ENCODE measurements at places on chromosomes 7 and 10.

- DNase-seq, result no peak
Observed at GRCh38 chr7:23335136-23335535, 36.0 kb downstream of the MALSU1 start.

DNA sequence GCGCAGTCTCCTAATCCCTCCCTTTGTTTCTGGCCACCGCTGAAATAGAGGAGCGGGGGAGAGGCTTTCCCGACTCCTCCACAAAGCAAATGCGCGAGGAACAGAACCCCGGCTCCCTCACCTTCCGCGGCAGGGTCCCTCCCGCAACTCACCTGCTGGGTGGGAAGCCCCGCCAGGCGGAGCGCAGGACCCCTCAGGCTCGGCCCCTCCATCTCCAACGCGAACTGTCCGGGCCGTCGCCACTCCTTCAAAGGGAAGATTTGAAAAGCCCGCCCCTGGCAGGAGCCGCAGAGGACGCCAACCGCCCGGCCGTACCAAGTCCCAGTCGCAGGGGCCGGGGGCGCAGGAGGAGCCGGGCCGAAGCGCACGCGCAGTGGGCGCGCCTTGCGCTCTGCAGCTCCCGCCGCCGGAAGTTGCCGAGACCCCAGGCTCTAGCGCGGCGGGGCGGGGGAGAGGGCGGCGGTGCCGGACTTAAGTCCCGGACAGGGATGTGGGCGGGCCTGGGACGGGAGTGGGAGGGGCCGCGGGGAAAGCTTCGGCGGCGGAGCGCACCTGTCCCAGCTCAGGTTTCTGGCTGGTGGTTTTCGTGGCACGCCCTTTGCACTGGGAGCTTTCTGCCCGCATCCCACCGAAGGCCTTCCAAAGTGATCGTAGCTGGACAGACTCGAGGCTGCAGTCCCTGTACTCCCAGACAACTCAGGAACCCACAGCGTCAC lies at the start of gene RTKN2:
Gene RTKN2, minus strand, starts transcription at position 446 of the 716 bp plus-strand sequence. Its CDS starts 234 bp downstream, at position 212.
- peak; percentile 61 for DNase-seq

DNA sequence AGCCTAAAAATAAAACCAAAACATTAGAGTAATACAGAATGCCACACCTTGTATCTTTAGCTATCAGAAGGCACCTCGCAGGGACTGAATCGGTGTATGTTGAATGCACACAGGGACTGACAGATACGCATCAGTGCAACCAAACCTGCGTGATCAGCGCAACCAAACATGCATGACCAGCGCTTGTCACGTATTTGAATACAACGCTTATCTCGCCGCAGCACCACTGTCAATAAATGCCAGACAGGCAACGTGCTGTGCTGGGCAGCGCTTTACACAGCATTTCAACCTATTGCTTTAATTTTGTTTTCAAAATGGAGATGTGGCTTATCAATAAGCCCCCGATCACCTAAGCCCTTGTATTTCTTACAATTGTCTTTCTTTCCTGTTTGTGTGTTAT lies 242.4 kb downstream of the SFMBT2 start:
- DNase-seq, result no peak

DNA sequence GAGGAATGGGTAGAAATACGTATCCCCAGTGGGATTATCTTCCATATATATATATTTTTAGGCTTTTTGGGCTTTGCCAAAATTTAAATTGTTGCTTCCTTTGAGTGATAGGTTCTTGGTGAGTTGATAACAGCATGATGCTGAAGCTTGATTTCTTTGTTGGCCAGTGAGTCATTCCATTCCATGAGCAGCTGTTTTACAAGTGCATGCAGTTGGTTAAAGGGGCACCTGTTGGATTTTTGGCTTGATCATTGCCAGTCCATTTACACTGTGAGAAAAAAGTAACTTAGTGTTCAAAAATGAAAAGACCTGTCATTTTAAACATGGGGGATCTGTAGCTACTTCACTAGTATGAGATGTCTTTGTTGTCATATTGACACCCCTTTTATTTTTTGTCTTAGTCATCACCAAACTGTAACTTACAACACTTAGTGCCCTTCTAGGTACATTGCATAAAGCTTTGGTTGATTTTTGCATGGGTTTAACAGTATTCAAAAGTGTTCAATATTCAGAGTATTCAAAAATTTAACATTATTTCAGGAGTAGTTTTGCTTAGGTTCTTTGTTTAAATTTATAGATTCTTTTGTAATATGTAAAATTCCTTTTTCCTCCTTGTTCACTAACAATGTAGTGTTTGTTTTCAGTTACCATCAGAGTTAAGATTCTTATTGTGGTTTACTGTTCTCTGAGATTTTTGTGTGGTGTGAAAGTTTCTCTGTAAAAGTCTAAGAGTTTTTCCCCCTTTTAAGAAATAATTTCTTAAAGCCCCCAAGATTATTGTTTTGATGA lies 8.8 kb downstream of the AKAP9 start:
- DNase-seq, result no peak

- no peak for DNase-seq
Observed at GRCh38 chr7:67875558-67875957, 878.9 kb downstream of the TYW1 start.

DNA sequence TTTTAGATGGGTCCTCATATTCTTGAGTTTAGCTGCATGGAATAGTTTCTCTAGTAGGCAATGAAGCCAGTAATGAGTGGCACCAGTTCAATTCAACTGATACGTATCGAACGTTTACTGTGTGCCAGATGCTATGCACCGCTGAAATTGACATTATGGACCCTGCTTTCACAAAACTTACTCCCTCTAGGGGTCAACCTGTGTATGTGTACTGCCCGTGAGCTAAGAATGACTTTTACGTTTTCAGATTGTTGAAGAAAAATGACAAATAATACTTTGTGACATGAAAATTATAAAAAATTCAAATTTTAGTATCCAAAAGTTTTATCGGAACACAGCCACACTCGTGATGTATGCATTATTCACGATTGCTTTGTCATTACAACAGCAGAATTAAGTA lies 95.5 kb downstream of the ZMYND11 start:
- no peak for DNase-seq

DNA sequence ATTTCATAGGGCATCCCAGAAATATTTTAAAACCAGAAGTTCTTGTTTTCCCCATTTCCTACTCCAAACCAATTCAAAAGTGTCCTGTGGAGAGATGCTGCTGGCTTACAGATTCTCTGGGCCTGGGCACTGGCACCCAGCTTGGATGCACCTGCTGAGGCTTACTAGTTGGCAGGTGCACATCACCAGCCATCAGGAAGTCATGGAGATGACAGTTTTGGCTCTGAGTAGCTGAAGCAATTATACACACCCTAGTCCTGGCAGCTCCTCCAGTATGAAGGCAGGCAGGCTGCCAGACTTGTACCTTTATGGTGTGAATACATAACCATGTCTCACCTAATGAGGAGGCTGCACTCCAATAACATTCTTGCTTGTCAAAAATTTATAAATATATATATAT lies 276.6 kb upstream of the GHITM start:
- DNase-seq, result no peak

- no peak for DNase-seq
Observed at GRCh38 chr10:104069613-104070012, 16.1 kb downstream of the COL17A1 start.

DNA sequence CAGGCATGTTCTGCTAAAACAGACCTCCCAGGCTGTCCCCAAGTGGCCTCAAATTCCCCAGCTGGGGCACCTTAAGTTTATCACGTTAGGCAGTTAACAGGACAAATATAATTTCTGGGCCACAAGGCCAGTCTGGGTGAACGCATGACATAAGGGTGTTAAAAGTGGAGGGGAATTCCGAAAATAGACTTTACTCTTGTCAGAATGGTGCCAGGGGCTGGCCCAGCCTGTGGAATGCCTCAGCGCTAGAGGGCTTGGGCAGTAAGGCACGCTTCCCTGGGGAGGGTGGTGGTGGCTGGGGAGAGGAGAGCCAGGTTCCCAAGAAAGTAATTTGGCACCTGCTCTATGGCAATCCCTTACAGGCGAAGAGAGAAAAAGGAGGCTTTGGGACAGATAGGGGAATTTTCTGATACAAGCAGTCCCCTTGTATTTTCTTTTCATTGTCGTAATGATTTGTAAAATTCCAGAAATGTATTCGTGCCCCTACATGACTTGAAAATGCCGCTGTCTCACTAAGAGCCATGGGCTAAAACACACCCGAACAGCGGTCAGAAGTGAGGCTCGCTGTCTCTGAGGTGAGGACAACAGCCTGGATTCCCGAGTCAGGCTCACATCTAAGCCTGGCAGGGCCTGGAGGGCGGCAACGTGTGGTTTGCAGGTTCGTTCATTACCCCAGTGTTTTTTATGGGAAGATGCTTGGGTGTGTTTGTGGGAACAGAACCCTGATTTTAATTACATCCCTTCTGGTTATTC lies 463.2 kb upstream of the GALNT17 start:
- no peak for DNase-seq

DNA sequence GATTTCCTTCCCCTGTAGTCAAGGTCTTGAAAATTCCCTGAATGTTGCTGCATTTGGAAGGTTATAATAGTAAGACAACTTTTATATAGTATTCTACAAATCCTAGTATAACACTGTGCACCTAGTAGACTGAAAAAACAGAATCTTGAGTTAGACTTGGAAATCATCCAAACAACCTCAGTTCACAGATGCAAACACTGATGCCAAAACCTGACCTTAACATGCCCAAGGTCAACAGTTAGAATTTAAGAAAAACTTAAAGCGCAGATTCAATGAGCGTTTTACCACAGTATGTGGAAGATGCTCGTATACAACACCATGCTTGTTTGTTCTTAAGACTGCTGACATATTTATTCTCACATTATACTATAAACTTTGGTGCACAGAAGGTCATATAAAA lies 3.0 kb downstream of the PIP4K2A start:
- no peak for DNase-seq

- no peak for DNase-seq
Observed at GRCh38 chr10:132859084-132859855, 73.3 kb upstream of the NKX6-2 start.

GRCh38 chr10:19931894-19932590 lies 115.8 kb downstream of the PLXDC2 start:
- no peak for DNase-seq

- no peak for DNase-seq
Observed at GRCh38 chr7:111229916-111230315, 139.0 kb downstream of the LRRN3 start.

DNA sequence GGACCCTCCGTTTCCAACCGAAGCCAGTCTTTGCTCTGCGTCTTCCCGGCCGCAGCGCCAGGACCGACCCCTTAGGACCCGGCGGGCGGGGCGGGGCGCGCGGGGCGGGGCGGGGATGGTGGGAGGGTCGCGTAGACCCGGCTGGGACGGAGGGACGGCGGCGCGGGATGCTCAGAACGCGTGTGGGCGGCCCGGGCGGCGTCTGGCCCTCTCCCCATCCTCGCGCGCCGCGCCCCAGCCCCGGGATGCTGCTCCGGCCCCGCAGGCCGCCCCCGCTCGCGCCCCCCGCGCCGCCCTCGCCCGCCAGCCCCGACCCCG lies at the start of gene UTF1:
Gene UTF1, plus strand, starts transcription at position 174 of the 318 bp plus-strand sequence. Its CDS starts 72 bp downstream, at position 246.
- DNase-seq, result no peak

DNA sequence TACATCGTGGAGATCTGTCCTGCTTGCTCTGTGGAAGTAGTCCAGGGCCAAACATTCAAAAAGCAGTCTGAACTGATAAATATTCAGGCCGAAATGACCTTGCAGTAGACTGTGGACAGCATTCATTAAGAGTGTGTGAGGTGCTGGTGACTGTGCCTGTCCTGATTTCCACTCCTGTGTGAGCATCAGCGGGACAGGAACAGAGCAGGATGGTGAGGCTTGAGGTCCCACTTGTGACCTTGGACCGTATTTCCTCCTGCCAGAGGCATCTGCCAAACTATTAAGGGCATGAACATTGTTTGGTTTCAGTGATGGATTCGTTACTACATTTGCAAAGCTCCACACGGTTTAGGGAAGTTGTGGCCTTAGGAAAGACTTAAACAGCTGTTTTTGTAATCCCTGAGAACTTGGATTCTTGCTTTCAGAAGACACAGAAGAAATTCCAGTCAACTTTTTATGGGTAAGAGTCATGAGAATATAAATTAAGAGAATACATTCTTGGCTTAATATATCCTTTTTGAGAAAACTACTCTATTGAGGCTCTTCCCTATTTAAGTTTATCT lies 32.8 kb downstream of the CCNY start:
- no peak for DNase-seq

GRCh38 chr7:105261689-105262088 lies 127.0 kb downstream of the SRPK2 start:
- DNase-seq, result no peak

DNA sequence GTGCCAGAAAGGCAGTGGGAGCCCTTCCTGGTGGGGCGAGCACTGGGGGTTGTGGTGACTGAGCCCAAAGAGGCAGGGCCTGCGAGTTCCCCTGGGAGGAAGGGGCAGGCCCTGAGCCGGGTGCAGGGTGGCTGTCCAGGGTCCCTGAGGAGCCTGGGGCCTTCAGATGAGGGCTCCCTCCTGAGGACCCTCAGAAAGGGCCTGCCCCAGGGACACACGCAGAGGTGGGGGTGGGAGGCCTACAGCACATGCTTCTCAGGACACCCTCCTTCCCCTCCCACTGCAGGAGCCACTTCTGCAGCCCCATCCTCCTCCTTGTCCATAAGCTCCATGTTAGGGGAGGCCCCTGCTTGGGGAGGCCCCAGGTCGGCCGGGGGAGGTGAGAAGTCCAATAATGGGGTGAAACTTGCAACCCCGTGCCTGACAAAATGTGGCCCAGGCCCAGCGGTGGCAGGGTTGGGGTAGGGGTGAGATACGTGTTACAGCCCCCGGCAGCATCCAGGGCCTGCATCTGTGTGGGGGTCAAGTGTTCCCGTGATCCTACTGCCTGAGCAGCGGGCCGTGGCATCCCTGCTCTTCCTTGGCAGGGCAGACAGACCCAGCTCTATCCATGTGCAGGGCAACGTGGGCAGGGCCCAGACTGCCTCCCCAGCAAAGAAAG lies 31.8 kb upstream of the RET start:
- DNase-seq, result no peak
